ENCODE measurements at places on chromosomes 3 and 15. TPM values are rescaled to one million over a fixed set of nuclear protein-coding genes. Genes with fewer than 3 reads are reported as not detected.

DNA sequence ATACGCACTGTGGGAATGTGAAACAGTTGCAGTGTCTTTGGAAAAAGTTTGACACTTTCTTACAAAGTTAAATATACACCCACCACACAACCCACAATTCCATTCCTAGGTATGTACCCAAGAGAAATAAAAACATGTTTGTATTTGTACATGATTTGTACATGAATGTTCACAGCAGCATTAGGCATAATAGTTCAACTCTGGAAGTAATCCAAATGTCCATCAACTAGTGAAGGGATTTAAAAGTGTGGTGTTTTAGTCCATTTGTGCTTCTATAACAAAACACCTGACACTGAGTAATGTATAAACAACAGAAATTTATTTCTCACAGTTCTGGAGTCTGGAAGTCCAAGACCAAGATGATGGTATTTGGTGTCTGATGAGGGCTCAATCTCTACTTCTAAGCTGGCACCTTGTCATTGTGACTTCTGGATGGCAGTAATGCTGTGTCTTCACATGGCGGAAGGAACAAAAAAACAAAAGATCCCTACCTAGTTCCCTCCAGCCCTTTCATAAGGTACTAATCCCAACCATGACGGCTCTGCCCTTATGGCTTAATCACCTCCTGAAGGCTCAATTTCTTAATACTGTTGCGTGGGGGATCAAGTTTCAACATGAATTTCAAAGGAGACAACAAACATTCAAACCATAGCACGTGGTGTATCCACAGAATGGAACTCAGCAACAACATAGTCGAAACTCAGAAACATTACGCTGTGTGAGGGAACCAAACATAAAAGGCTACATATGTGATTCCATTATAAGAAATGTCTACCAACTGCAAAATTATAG, 120.5 kb downstream of the AQP9 start:
- no peak for DNase-seq

DNA sequence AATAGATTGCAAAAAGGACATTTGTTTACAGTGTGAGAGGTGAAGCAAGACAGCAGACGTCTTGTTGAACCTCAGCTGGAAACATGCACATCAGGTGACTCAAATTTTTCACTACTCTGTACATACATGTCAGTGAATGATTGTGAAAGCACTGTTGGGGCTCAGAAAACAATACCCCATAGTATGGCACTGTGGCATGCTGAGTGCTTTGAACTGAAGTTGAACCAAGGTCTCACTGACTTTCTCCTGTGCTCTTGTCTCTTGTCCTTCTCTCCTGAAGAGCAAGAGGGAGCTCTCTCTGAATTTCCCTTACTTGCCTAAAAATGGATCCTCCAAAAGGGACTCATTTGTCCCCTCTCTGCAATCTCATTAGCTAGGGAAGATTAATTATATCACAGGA, 24.5 kb upstream of the NEDD4 start:
- no peak for DNase-seq

- DNase-seq: no peak
Measured at GRCh38 chr3:160478338-160478737, 28.8 kb upstream of the TRIM59 start.

GRCh38 chr3:38614651-38615352, 34.7 kb downstream of the SCN5A start:
- DNase-seq: no peak

DNA sequence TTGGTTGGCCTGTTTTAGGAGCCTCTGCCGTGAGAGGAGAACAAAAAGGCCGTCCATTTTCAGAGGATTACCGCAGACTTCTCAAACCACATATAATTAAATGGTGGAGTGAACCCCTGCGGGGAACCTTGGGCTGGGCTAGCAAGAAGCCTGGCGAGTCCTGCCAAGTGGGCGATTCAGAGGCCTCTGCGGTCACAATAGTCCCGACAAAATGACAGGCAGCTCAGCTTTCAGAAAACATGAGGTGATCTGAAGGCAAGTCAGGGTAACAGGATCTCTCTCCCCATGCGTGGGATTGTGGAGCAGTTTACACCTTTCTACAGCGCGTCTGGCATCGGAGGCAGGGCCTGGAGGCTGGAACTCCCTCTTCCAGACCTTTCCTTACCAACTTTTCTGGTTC, 134.8 kb downstream of the ASB7 start:
- no peak for DNase-seq

DNA sequence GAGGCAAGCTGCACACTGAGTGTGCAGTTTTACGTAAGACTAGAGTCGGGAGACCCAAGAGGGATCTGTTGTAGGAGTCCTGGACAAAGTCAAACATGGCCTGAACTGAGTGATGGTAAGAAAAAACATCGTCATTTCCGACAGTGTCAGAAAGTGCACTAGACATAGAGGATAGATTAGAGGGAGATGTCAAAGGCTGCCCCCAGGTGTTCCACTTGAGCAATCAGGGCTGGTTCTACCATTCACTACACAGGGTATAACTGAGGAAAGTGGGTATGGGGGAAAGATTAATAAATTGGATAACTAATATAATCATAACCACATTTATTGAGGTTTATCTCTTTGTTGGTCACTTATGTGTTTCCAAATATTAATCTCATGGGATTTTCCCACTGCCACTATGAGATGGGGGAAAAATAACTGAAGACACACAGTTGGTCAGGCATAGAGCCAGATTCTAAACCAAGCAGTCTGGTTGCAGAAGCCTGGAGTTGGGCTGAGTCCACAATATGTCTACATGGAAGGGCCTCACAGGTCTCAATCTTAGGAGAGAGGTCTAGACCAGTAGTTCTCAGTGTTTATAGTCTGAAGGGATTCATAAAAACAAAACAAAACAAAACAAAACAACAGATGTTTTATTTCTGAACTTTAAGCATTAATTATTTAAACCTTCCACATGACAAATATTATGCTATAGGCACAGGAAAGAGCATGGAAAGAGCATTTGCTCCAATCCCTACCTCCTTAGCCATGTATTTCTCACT, 766.5 kb downstream of the NTRK3 start:
- DNase-seq: no peak

- DNase-seq: no peak
Measured at GRCh38 chr15:64337761-64338160, 18.2 kb downstream of the CSNK1G1 start.

- DNase-seq: no peak
Measured at GRCh38 chr3:169513672-169514071, 149.8 kb downstream of the MECOM start.

ANKDD1A gene
- 6.1 TPM for polyA plus RNA-seq

DNA sequence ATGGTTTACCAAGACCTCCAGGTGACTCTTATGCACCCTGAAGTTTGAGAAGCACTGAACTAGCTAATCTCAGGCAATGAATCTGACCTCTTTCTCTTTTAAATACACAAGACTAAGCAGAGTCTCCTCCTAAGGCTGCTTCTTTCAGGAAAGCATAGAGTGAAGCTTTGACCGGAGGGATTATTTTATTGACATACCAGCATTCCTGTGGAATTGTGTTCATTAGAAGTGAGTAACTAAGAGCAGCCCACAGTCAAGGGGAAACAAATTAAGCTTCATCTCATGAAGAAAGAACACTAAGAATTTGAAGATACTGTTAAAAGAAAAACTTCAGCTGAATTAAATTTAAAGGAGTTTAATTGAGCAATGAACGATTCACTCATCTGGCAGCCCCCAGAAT, 963.5 kb downstream of the NTRK3 start:
- no peak for DNase-seq

RGMA gene
- polyA plus RNA-seq: 65.4 TPM

GRCh38 chr3:140827894-140828293, 113.7 kb upstream of the SLC25A36 start:
- no peak for DNase-seq

UBAP1L gene
- polyA plus RNA-seq: 4.8 TPM

DNA sequence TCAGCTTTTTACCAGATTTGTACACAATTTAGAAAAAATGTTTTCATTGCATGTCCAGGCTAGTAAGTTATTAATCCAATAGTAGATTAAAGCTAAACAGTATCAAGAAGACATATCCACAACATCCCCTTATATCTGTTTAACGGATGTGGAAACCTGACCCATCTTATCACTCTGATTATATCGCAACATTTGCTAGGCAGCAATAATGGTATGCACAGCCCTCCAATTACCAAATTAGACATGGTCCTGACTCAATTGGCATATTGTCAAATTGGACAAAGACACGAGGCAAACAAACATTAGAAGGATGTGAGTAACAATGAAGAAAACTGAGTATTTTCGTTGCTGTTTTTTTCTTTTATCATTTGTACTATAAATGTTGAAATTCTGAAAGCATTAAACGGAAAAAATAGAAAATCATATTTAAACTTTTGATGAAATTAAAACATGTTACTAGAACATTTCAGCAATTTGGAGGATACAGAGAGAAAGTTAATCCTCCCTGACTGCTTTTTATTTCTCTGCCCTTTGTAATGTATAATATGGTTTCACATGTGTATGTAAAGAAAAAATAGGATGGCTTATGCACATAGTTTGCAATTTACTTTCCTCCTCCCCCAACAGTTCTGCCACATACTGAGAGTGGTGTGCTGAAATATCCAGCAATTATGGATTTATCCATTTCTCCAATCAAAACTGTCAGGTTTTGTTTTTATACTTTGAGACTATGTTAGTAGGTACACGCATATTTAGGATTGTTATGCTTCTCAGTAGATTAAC, 633.7 kb downstream of the ZIC1 start:
- DNase-seq: no peak

TP63 gene
- 11.6 TPM for polyA plus RNA-seq

DNA sequence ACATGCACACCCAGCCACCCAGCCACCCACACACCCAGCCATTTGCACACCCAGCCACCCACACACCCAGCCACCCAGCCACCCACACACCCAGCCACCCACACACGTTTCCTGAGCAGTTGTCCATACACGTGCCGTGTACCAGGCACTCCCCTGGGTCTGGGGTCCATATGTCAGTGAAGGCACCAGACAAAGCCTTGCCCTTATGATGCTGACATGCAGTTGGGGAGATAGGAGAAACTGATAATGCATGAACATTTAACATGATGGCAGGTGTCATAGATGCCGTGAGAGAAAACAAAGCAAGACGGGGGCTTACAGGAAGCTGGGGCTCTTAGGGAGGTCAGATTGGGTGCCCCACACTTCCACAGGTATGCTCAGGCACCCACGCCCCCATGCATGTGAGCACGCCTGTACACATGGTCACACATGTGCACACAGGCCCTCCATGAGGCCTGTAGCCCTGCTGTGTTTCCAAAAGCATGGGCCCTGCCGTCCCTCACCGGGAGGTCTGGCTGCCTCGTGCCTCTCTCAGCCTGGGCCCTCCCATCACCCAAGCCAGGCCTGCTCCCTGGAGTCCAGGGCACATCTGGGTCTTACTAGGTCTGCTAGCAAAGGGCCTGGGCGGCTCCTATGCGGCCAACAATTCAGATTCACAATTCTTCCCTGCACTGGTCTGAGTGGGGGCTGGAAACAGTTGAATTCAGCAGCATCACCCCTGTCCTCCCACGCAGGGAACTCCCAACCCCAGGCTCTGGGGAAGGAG, 3.6 kb upstream of the DNAJB8 start:
- DNase-seq: no peak

- no peak for DNase-seq
Measured at GRCh38 chr15:40266828-40267304, 16.0 kb downstream of the ANKRD63 start.

- no peak for DNase-seq
Measured at GRCh38 chr15:73386238-73386637, 17.5 kb upstream of the HCN4 start.

DNA sequence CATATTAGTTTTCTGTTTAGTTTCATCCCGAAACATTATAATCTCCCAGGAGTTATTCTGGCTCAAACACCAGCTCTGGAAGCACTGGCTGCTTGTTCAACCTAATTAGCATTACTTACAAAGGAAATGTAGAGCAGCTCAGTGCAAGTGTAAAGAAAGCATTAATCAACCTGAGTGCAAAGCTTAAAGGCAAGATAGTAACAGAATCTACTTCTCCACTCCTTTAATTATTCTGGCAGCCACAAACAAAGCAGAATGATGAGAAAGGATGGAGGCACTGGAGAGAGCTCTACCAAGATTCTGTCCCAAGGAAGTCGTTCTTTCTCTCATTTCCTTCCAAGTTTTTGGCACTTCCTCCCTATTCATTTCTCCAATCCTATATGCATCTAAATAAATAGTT, 1384.0 kb downstream of the ZPLD1 start:
- DNase-seq: no peak

ENTPD3 gene
- 0.46 TPM for polyA plus RNA-seq

DNA sequence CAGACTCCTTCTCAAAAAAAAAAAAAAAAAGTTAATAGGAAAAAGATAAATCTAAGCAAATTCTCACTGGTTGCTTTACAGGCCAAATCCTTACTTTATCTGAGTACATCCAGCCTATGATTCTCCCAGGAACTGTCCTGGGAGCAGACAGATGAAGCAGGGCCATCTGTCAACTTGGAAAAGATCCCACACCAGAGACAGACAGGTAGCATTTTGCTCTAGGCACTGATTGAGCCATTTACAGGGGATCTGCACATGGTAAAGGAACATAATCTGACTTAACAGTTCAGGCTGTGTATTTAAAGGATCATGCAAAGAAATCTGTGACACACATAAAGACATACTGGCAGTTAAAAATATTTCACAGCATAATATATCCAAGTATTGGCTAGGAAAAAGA, 1006.5 kb downstream of the TBL1XR1 start:
- DNase-seq: no peak

GRCh38 chr3:105317841-105318240, 48.9 kb upstream of the ALCAM start:
- DNase-seq: no peak

MUC20 gene
- 3.5 TPM for polyA plus RNA-seq

SPTSSB gene
- polyA plus RNA-seq: 0.59 TPM

DNA sequence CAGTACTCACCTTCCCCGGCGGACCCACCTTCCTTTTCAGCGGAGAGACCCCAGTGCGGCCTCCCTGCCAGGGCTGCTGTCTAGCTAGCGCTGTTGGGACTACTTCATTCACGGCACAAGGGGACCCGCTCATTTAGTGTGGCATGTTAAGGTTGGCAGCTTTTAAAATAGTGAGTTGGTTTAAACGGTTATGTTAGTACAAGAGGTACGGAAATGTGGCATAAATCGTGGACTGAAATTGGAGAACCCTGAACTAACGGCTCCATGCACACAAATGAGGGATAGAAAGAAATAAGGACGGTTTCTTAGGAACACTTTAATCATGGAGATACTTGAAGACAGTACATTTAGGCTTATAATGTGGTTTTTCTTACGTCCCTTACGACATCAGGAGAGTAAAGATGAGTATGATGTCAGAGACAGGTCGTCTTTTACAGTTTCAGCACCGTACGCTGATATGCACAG, 752 bp downstream of the CEP63 start:
- DNase-seq: no peak

DNA sequence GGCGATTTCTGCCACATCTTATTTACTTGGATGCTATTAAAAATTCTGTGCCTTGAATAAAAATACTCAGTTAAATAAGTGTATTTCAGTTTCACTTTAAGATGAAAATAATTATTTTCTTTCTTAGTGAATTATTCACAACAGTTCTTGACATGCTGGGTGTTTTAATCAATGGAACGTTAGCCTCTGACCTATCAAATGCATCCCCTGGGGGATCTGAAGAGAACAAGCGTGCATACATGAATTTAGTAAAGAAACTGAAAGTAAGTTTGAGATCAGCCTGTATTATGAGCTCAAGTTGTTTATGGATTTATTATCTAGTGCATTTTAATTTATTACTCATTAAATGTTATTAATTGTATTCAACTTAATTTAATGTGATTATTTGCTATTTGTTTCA, 597 bp downstream of the P2RY12 start:
- no peak for DNase-seq

- no peak for DNase-seq
Measured at GRCh38 chr3:112131111-112131510, 1.9 kb downstream of the GCSAM start.

TEX9 gene
- 2.9 TPM for polyA plus RNA-seq
